ENCODE measurements at places on chromosomes 7 and 10. TPM values are rescaled to one million over a fixed set of nuclear protein-coding genes. Genes with fewer than 3 reads are reported as not detected.

DNA sequence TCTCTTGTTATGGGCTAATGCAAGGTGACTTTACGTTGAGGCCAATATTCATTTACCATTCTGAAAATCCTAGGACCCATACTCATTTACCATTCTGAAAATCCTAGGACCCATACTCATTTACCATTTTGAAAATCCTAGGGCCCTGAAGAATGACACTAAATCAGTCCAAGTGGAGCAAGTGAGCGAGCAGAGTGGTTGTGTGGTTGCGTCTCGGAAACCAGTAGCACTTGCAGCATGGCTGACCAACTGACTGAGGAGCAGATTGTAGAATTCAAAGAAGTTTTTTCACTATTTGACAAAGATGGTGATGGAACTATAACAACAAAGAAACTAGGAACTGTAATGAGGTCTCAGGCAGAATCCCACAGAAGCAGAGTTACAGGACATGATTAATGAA, 6.9 kb downstream of the SAR1A start:
- H3K27ac ChIP-seq = no peak overlapping the region
- no peak overlapping the region for H3K4me3 ChIP-seq
- H3K4me1 ChIP-seq = no peaks in the 10 kb centered on the region
- DNase-seq = no peak
- H3K36me3 ChIP-seq = peaks cover 2% of the 10 kb centered on the region
- no peaks in the 10 kb centered on the region for H3K27me3 ChIP-seq

DNA sequence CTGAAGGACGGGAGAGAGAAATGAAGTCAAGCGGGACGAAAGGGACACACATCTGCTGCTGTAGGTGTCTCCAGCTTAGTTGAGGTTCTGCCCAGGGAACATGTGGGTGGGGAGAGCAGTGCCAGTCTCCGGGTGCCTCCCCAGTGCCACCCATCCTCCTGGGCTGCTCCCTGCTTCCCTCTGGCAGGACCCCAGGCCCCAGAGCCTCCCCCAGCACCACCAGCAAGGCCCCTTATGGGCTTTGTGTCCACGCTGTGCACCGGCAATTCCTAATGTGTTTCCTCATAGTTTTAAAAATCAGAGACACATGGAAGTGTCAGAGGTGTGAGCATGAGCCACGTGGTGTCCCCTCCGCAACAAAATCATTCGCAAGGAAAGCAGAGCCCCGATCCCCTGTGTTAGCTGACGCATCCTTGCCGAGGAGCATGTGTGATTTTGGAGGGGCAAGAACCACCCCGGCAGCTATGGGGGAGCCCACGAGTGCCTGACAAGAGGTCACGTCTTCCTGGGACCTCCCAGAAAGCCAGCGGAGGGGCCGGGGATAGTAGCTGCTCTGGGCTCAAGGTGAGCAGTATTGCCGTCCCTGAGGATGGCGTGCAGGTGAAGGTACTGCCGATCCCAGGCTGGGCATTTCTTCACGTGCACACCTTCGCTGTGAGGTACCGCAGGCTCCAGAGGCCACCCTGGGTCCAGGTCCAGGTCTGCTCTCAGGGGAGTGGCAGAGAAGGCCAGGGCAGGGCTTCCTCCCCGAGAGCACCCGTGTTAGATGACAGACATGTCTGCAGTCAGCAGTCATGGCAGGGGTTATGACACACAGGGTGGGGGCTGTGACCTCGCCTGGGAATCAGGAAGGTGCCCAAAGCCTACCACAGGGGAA, 448.2 kb upstream of the FOXK1 start:
- H3K27ac ChIP-seq = no peak overlapping the region
- H3K36me3 ChIP-seq = no peaks in the 10 kb centered on the region
- no peak overlapping the region for H3K4me3 ChIP-seq
- no peaks in the 10 kb centered on the region for H3K4me1 ChIP-seq

DNA sequence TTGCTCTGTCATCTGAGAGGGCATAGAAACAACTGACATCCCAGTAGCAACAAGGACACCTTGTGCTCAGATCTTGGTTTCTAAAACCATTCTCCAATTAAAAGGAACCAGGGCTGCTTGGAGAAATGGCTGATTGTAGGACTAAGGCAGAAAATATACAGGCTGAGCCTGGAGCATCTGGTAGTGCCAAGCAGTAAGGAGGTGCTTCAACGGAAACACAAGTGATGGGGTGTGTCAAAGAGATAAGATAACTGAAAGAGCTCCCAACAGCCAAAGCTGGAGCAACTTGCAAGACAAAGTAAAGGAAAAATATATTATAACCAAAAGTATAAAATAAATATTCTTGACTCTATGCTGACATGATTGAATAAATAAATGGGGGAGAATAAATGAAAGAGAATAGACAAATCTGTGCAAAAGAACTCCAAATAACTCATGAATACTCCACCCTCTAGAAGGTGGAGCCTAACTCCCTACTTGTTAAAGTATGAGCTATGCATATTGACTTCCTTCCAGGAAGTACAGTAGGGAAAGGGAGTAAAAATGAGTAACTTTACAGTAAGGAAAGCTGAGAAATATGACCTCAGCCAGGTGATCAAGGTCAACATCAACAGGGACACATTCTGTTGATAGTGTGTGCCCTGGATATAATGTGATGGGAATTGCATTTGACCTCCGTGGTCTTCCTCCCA, 162.4 kb downstream of the NOC3L start:
- H3K4me1 ChIP-seq = no peaks in the 10 kb centered on the region
- no peak overlapping the region for H3K4me3 ChIP-seq
- DNase-seq = no peak
- H3K27ac ChIP-seq = no peak overlapping the region
- H3K36me3 ChIP-seq = no peaks in the 10 kb centered on the region

NEURL1 gene
- polyA plus RNA-seq = 0.06 TPM

GRCh38 chr10:30436191-30436611, 2.2 kb downstream of the MAP3K8 start:
- H3K27ac ChIP-seq = no peak overlapping the region
- peaks cover 3% of the 10 kb centered on the region for H3K36me3 ChIP-seq
- no peak overlapping the region for H3K4me3 ChIP-seq
- DNase-seq = peak; percentile 43

GRCh38 chr7:69577221-69577620, 21.1 kb upstream of the AUTS2 start:
- no peak overlapping the region for H3K27ac ChIP-seq
- DNase-seq = no peak
- no peaks in the 10 kb centered on the region for H3K36me3 ChIP-seq
- no peak overlapping the region for H3K4me3 ChIP-seq
- H3K4me1 ChIP-seq = no peaks in the 10 kb centered on the region

- no peak for DNase-seq
- H3K4me3 ChIP-seq = no peak overlapping the region
- H3K36me3 ChIP-seq = no peaks in the 10 kb centered on the region
- no peak overlapping the region for H3K27ac ChIP-seq
- no peaks in the 10 kb centered on the region for H3K27me3 ChIP-seq
Measured at GRCh38 chr7:75870557-75871161, 8.2 kb upstream of the RHBDD2 start.

DNA sequence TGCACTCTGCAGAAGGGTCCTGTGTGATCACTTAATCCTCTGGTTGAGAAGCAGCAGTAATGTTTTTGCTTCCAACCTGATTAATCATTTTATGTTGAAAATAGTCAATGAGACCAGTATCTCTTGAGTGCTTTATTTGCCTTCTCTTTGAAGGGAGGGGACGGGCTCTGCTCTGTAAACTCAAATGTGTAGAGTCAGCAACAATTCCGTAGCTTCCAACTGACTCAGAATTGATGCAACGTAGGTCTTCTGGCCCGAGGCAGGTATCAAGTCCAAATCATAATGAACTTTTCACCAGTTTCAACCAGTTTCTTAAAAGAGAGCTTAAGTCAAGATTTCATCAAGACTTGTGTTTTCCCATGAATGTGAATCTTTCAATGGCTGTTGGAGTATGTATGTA, 26.3 kb downstream of the GUSB start:
- no peak overlapping the region for H3K4me3 ChIP-seq
- H3K27ac ChIP-seq = no peak overlapping the region
- H3K4me1 ChIP-seq = no peaks in the 10 kb centered on the region
- H3K27me3 ChIP-seq = no peaks in the 10 kb centered on the region

- DNase-seq = peak; percentile 64
- H3K4me1 ChIP-seq = peaks cover 29% of the 10 kb centered on the region
- H3K27me3 ChIP-seq = no peaks in the 10 kb centered on the region
Measured at GRCh38 chr7:127588697-127589482, 679 bp downstream of the ARF5 start.

- H3K27me3 ChIP-seq = no peaks in the 10 kb centered on the region
- H3K4me1 ChIP-seq = peaks cover 9% of the 10 kb centered on the region
- no peak overlapping the region for H3K27ac ChIP-seq
Measured at GRCh38 chr7:107118109-107118900, 50.5 kb upstream of the HBP1 start.

DNA sequence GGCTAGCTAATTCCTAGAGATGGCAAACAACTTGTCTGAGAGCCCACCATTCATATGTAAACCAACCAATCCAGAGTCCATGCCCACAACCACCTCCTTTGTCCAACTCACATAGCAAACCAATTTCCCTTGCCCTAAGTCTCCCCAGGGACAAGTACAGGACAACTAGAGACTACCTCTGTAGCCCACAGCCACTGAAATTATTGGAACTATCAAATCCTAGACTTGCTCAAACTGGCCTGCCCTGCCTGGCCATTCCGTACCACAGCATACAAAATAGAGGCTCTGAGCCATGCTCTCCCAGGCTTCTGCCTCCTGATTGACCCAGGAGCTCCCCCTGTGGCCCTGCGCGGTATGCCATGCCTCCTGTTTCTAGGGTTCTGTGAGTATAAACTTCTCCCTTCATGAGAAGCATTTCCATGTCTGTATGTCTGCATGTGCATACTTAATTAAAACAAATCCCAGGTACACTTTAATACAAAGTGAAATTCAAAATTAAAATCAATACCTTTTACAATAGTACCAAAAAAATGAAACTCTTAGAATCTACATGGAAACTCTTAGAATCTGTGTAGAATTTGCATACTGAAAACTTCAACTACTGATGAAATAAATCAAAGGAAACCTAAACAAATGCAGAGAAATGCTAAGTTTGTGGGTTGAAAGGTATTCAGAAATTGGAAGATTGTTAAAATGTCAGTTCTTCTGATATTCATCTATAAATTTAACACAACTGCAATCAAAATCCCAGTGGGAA, 4.0 kb upstream of the HECW1 start:
- H3K4me3 ChIP-seq = no peak overlapping the region
- no peaks in the 10 kb centered on the region for H3K4me1 ChIP-seq

UROS gene
- 52.6 TPM for polyA plus RNA-seq

GRCh38 chr10:114083040-114083439, 39.4 kb downstream of the ADRB1 start:
- no peak for DNase-seq
- H3K27me3 ChIP-seq = no peaks in the 10 kb centered on the region
- no peaks in the 10 kb centered on the region for H3K36me3 ChIP-seq
- H3K27ac ChIP-seq = no peak overlapping the region
- no peaks in the 10 kb centered on the region for H3K4me1 ChIP-seq

OR6V1 gene
- polyA plus RNA-seq = not detected

- DNase-seq = no peak
- no peak overlapping the region for H3K27ac ChIP-seq
- peaks cover 4% of the 10 kb centered on the region for H3K4me1 ChIP-seq
- H3K36me3 ChIP-seq = no peaks in the 10 kb centered on the region
- H3K27me3 ChIP-seq = no peaks in the 10 kb centered on the region
Measured at GRCh38 chr7:5462216-5462615, 38.6 kb upstream of the TNRC18 start.

- DNase-seq = no peak
- H3K27ac ChIP-seq = no peak overlapping the region
- H3K36me3 ChIP-seq = no peaks in the 10 kb centered on the region
Measured at GRCh38 chr10:84798312-84798711, 469.9 kb downstream of the CCSER2 start.

GATA3 gene
- 7.2 TPM for polyA plus RNA-seq

LRRC61 gene
- polyA plus RNA-seq = 0.72 TPM

AKR1D1 gene
- not detected for polyA plus RNA-seq

DNA sequence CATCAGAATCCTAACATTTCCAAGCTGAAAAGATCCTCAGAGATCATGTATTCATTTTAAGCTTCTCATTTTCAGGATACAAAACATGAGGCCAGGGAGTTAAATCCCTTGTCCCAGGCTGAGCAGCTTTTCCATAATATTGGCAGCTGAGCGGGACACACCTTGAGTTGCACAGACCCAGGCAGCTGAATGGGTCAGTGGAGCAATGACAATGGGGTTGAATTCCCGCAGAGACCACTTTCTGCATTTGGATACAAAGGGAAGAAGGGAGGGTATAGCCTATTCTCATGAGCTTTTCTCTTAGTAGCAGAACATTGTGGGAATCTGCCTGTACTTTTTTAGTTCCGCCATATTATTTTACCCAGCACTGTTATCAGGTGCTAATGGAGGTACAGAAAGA, 49.5 kb downstream of the PRR15 start:
- H3K36me3 ChIP-seq = no peaks in the 10 kb centered on the region
- H3K4me1 ChIP-seq = no peaks in the 10 kb centered on the region
- no peaks in the 10 kb centered on the region for H3K27me3 ChIP-seq
- no peak overlapping the region for H3K4me3 ChIP-seq
- DNase-seq = no peak
- no peak overlapping the region for H3K27ac ChIP-seq

DNA sequence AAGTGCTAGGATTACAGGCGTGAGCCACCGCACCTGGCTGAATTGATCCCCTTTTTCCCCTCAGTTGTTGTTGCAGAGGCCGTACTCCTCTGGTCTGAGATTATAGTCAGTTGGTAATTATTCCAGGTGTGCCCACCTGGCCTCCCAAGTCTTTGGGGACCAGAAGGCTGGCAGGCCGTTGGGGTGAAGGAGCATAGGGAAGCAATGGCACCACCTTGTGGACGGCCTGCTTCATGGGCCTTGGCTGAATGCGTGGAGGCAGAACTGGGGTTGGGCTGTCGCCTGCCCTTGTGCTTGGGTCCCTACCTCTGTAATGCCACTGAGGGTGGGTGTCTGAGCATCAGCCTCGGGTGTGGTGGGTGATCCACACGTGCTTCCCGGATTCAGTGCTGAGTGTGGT, 125.7 kb downstream of the RGS10 start:
- H3K27me3 ChIP-seq = no peaks in the 10 kb centered on the region
- peaks cover 4% of the 10 kb centered on the region for H3K4me1 ChIP-seq
- DNase-seq = peak; percentile 52
- H3K4me3 ChIP-seq = no peak overlapping the region
- no peak overlapping the region for H3K27ac ChIP-seq

BNIP3 gene
- polyA plus RNA-seq = 53.3 TPM

DNA sequence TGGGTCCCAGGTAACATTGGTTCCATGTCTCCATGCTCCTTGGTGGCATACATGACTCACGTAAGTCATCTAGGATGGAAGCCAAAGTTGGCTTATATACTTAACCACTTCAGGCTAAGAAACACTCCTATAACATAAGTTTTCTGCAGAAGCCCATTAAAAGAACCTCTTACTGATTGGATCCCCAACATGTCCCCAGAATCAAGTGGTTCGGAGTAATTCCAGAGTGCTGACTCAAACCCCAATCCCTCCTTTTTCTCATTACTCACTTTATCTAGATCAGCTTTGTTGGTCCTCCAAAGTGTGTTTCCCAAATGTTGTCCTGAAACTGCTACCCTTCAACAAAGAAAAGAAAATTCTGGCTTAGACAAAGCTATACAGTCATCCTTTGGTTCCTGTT, 10.1 kb upstream of the ATOH7 start:
- no peaks in the 10 kb centered on the region for H3K36me3 ChIP-seq
- H3K4me1 ChIP-seq = no peaks in the 10 kb centered on the region
- H3K4me3 ChIP-seq = no peak overlapping the region
